AG09319 (cell line): ENCODE measurements at places on chromosomes 3 and 15.
A peak's percentile ranks its signal among the peaks of the same experiment; 100 is the strongest.

GRCh38 chr3:172581757-172582166, 58.5 kb upstream of the TNFSF10 start:
- no peak for DNase-seq

GRCh38 chr15:88040516-88040915, 216.0 kb downstream of the NTRK3 start:
- DNase-seq, result no peak

- no peak for DNase-seq
Observed at GRCh38 chr15:59887211-59887610, 116.9 kb upstream of the FOXB1 start.

- DNase-seq, result no peak
Observed at GRCh38 chr3:187014417-187014864, 84.1 kb downstream of the ST6GAL1 start.

- DNase-seq, result peak; percentile 94
Observed at GRCh38 chr3:39166932-39167532, 13.6 kb upstream of the CSRNP1 start.

DNA sequence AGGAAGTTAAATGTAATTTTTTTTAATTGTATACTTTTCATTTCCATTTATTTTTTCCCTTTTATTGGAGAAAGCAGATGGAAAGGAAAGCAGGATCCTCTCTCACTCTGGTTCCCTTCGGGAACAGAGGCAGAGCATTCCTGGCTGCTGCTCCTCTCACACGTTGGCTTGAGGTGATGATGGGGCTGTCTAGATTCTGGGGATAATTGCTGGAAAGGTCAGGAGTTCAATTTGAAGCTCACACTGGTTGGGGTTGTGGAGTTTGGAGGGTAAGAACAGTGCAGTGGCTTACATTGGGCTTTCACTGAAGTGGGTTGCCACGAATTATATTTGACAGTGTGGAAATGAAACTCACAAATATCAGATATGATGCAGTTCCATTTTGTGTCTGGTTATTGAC, 57.6 kb downstream of the RARB start:
- DNase-seq, result no peak
